NCI-H1105 (cell line): ENCODE measurements at places on chromosomes 2 and 18.
A peak's percentile ranks its signal among the peaks of the same experiment; 100 is the strongest.

GRCh38 chr2:233363744-233364235, 9.5 kb downstream of the DGKD start:
- no peak for DNase-seq

GRCh38 chr2:237546876-237547395, 19.4 kb upstream of the PRLH start:
- no peak for DNase-seq

- no peak for DNase-seq
Measured at GRCh38 chr2:42329736-42330135, 31.3 kb downstream of the COX7A2L start.

DNA sequence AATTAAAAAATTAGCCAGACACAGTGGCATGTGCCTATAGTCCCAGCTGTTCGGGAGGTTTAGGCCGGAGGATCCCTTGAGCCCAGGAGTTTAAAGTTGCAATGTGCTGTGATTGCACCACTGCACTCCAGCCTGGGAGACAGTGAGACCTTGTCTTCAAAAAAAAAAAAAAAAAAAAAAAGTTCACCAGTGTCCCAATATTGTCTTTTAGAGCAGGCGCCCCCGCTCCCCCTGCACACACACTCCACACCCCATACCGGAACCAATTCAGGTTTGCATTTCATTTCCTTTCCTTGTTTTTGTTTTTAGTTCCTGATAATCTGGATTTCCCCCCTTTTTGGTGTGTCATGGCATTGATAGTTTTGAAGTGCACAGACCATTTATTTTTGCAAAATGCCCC, 10.4 kb downstream of the TMEM87B start:
- DNase-seq = no peak

- DNase-seq = no peak
Measured at GRCh38 chr2:158570869-158571268, 114.1 kb downstream of the PKP4 start.

DNA sequence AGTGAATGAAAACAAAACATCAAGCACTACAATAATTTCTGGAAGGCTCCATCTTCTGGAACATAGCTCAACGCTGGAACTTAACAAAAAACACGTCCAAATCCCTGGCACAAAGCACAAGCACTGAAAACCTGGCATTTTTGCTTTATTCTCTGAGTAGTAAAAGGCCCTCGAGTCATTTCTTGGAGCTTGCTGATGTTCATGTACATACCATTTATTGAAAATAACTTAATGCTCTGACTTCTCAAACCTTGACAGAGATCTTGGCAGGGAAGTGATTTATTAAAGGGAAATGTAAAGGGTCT, 76.5 kb upstream of the STK17B start:
- no peak for DNase-seq

- DNase-seq = no peak
Measured at GRCh38 chr2:212733273-212733672, 194.7 kb upstream of the ERBB4 start.

DNA sequence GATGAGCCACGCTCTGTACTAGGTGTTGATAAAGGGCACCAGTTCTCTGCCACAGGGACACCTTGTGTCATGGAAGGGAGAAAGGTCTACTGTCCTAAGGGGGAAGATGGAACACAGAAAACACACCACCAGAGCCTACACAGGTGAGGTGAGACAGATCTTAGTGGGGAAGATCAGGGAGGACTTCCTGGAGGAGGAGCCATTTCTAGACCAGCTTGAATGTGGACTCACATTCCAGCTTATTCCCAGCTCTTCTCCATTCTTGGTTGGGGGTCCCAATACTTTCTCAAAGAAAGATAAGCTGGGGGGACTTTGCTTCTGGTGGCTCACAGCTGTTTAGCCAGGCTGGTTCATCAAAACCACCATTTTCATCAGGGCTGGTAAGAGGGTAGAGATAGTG, 36.2 kb downstream of the EMX1 start:
- DNase-seq = no peak

- no peak for DNase-seq
Measured at GRCh38 chr2:61158356-61158955, 3.5 kb upstream of the C2orf74 start.

- no peak for DNase-seq
Measured at GRCh38 chr18:69358212-69358895, 42.3 kb upstream of the DOK6 start.

- no peak for DNase-seq
Measured at GRCh38 chr2:172105471-172106107, 2.9 kb upstream of the DLX2 start.

DNA sequence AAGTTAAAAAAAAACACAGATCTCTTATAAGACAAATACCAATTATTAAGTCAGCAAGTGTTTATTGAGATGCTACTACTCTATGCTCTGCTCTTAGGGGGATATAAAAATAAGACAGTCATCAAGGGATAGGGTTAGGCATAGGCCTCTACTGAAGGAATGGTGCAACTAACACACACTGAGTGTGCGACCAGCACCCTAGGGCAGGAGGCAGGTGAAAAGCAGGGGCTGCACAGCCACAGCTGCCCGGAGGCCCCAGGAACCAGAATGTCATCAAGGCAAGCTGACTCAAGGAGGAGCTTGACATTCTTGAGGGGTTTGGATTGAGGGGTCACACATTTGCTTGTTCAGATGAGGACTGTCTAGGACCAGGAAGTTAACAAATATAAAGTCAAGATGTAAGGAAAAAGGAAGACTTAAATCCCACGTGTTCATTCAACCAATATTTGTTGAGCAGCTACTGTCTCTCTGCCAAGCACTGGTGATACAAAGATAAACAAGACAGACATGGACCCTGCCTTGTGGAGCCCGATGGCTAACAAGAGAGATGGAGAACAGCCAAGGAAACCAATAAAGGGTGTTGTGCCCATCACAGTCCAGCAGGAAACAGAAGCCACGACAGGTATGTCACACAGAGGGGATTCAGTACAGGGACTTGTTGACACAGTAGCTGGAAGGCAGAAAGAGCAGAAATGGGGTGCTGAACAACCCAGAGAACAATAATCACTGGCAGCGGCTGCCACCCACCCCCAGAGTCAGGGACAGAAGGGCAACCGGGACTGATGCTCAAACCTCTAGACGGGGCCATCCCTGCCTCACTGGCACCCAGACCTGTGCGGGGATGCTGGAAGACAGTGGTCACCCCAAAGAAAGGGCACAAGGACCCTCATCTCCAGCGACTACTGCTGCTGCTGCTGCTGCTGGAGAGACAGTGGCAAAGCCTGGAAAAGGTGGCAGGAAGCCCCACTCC, 45.8 kb upstream of the MAL start:
- DNase-seq = no peak

DNA sequence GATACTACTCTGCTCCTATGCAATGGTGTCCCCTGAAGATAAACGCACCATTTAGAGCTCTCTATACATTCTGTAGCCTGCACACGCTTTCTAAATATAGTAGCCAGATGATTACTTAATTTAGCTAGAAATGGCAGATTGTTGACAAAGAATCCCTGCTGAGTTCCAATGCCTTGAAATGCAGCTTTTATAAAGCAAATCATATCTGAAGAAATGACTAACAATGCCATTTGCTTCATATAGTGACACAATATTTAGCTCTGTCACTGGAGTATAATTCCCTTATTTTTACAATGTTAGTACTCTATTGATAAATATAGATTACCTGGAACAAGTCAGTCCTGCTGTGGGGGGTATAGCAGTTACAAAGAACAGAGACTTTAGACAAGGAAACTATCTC, 166.2 kb downstream of the CDCA7 start:
- no peak for DNase-seq

GRCh38 chr2:46690825-46691224, 211.5 kb downstream of the TMEM247 start:
- no peak for DNase-seq

- DNase-seq = no peak
Measured at GRCh38 chr2:206996556-206997065, 57.3 kb downstream of the CPO start.

- no peak for DNase-seq
Measured at GRCh38 chr2:210046851-210047500, 44.5 kb downstream of the RPE start.

DNA sequence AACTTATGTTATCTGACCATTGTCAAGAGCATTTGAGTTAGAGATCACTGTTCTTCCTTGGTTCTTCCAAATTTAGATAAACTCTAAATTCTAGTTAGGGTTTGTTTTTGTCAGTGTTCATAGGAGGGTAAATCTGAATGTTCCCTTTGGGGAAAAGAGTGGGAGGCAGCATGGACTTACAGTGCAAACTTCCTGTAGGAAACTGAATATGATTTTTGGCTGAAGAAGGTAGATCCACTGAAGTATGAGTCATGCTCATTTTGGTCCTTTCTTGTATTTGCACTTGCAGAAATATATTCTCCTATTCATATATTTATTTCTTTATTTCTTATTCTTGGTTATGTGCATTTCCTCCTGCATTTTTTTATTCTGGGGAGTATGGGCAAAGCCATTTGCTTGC, 27.3 kb downstream of the CCDC85A start:
- DNase-seq = no peak

DNA sequence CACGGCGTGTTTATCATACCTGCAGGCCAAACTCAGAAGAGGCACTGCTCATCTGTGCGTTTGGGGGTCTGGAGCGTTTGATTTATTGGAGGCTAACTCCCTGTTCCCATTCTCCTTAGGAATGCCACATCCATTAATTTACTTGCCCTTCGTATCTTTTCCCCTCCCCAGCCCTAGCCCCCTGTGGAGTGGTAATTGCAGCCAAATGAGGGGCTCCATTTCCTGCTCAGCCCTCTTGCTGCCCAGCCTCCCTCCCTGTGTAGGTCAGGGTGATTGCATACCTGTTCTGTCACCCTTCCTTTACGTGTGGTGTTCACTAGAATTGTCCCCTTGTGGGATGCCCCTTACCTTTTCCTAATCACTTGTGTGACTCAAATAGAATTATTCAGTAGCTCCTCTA, 120.4 kb downstream of the MAP3K20 start:
- no peak for DNase-seq

DNA sequence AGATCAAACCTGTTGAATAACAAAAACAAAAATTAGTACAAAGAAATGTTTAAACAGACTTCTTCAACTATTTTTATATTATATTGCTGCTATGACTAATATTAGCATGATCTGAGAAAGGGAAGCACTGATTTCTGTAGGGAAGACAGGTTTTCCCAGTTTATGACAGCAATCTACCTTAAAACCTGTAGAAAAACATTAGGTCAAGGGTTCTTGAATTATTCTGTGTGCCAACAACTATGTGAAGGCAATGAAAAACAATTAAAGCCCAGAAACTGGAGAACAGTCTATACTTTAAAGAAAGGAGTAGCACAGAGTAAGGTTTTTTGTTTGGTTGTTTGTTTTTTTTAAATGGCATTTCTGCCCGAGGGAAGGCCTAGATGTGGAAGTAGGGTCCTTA, 23.3 kb downstream of the PUM2 start:
- DNase-seq = no peak

GRCh38 chr2:15471606-15472005, 89.5 kb downstream of the NBAS start:
- no peak for DNase-seq

GRCh38 chr2:8168022-8168717, 513.7 kb upstream of the ID2 start:
- no peak for DNase-seq

- no peak for DNase-seq
Measured at GRCh38 chr2:46849721-46850556, 65.7 kb downstream of the MCFD2 start.

- no peak for DNase-seq
Measured at GRCh38 chr2:222320436-222321395, 21.9 kb upstream of the PAX3 start.

DNA sequence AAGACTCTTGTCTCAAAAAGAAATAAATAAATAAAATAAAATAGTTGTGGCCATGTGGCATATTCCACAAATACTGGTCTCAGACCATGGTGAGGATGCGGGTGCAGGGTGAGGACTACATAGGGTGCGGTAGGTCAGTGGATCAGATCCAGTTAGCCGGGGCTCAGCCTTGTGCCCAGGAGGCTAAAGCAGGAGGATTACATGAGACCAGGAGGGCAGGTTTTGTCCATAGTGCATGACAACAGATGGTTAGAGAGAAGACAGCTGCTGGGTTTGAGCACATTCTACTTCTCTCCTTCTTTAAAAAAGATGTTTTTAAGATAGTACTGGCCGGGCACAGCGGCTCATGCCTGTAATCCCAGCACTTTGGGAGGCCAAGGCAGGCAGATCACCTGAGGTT, 12.8 kb upstream of the PSD4 start:
- no peak for DNase-seq

- DNase-seq = no peak
Measured at GRCh38 chr18:11419338-11419737, 190.1 kb upstream of the SLC35G4 start.

GRCh38 chr2:46704041-46704440, 211.6 kb downstream of the MCFD2 start:
- DNase-seq = no peak

GRCh38 chr2:74858281-74858680, 24.4 kb downstream of the HK2 start:
- DNase-seq = no peak

GRCh38 chr2:64008434-64009009, 10.7 kb downstream of the VPS54 start:
- no peak for DNase-seq

- peak; percentile 80 for DNase-seq
Measured at GRCh38 chr2:127208313-127208712, 11.8 kb downstream of the CYP27C1 start.

DNA sequence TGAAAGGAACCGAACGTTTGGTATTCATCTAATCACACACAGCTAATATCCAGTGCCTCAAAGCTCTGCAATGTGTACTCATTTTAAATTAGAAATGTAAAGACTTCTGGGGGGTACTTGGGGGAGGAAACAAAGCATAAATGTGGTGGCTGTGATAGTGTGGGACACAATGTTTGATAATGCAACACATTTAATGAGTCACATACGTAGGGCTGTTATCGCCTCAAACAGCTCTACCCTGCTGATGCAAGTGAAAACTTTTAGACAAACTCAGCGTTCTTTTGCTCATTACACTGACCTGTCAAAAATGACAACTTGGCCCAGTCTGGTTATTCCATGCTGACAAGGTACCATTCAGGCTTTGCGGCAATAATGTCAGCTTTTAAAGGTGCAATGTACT, 1227.1 kb upstream of the CELF4 start:
- DNase-seq = no peak

GRCh38 chr2:215572341-215572848, 136.5 kb upstream of the FN1 start:
- DNase-seq = no peak

DNA sequence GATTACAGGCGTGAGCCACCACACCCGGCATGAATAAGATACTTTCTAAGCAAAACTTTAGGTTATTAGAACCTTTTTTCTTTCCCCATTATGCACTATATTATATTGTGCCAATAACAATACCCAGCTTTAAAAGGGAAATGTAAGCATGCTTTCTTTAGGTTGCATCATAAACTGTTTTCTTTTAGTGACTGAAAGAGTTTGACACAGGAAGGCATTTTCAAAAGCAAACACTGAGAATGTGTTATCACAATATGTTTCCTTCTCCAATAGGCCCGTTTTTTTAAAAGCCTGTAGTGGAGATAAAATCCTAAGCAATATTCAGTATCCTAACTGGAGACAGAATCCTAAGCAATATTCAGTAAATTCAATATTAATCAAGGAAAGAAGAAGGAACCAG, 16.7 kb upstream of the EPB41L5 start:
- no peak for DNase-seq
